DMS 273 treated with DMSO at 0.1 percent for 48 hours (cell line): ENCODE measurements at places on chromosomes 7 and 10.

DNA sequence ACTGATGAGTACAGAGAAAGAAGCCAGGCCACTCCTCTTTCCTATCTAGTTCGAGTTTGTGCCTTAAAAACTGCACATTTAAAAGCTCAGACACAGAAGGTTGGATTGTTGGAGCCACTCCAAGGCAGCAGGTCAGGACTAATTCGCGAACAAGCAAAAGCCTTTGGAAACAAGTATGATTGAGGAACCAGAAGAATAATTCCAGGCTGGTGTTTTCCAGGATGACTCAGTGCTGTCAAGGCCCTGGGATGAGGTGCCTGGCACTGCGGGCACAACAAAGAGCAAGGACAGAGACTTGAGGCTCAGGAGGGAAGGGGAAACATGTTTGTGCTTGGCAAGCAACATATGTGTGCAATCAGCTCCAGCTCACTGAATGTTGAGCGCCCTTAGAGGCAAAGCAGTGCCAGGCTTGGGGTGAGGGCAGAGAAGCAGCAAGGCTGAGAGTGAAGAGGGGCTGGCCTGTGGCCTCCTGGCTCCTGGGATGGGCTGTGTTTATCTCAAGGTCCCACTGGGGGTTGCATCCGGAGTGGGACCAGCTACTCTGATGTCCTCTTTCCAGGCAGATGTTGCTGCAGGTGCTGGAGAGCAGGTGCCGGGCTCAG, 44.1 kb downstream of the VSTM4 start:
- no peak for DNase-seq

DNA sequence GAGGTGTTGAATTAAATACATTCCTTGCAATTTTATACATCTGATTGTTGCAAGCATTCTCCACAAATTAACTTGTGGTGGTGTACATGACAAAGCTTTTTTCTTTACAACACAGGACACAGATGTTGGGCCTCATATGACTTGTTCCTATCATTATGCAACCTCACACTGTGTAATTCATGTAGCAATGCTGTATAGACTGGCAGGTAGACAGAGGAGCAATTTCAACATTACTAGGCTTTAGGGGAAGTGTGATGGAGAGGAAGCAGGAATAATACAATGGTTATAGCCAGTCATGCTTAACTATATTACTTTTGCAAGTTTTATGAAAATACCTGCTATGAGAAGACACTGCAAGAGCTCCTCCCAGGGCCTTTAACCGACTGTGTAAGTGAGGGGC, 832.1 kb downstream of the CNTNAP2 start:
- DNase-seq, result no peak

GRCh38 chr10:48414778-48415177, 108.3 kb downstream of the MAPK8 start:
- DNase-seq, result no peak

GRCh38 chr10:22824984-22825383, 102.9 kb upstream of the ARMC3 start:
- no peak for DNase-seq

GRCh38 chr10:33666686-33667480, 332.4 kb upstream of the NRP1 start:
- DNase-seq, result no peak

- DNase-seq, result no peak
Measured at GRCh38 chr7:70788276-70788675, 343.7 kb upstream of the GALNT17 start.

GRCh38 chr7:141340991-141341390, 210.2 kb upstream of the AGK start:
- no peak for DNase-seq

- no peak for DNase-seq
Measured at GRCh38 chr10:123573236-123574108, 92.7 kb upstream of the GPR26 start.

- DNase-seq, result no peak
Measured at GRCh38 chr7:24570983-24571382, 2.3 kb upstream of the PALS2 start.

GRCh38 chr10:70232155-70232858, 922 bp downstream of the PPA1 start:
- no peak for DNase-seq

- no peak for DNase-seq
Measured at GRCh38 chr10:96904648-96905047, 72.5 kb downstream of the LCOR start.

DNA sequence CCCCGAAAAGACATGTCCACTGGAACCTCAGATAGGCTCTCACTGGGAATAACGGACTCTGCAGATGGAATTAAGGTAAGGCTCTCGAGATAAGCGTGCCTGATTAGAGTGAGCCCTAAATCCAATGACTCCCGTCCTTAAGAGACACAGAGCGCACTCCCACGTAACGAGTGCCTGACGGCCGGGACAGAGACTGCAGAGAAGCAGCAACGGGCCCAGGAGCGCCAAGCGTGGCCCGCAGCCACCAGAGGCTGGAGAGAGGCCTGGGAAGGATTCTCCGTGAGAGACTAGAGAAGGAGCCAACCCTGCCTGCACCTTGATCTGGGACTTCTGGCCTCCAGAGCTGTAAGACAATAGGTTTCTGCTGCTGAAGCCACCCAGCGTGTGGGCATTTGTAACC, 20.0 kb upstream of the TNRC18 start:
- no peak for DNase-seq

DNA sequence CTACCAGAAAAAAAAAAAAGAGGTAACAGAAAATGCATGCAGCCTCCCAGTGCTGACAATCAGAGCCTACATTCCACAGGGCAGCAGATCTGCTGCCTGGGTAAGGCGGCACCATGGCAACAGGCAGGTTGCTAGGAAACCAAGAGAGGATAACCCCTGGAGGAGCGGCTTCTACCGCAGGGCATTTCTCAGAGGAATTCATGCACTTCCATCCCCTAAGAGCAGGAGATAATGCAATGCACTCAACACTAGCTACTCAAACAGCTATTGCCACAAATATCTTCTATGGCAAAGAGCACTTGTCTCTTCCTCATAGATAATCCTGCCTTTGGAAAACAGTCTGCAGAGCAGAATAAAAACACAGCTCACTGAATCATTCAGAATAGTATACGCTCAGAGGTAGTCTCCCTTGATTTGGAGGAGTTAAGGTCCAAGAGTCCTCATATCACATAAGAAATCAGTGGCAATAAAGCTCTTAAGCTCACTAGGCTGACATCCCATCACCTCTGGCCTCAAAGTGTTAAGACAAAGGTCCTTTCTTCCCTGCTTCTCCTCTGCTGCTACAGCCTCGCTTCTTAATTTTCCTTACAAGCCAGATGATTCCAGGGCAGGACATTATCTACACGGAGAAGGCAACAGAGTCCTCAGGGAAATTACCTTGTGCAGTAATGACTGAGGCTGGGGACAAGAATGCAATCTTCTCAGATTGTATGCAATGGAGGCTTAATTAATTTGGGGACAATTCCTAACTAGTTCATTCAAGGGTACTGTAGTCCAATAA, 10.7 kb downstream of the PSAP start:
- peak; percentile 57 for DNase-seq

- DNase-seq, result no peak
Measured at GRCh38 chr10:79152423-79152817, 83.7 kb downstream of the ZMIZ1 start.

GRCh38 chr10:102620138-102620590, 24.1 kb upstream of the TRIM8 start:
- DNase-seq, result no peak

DNA sequence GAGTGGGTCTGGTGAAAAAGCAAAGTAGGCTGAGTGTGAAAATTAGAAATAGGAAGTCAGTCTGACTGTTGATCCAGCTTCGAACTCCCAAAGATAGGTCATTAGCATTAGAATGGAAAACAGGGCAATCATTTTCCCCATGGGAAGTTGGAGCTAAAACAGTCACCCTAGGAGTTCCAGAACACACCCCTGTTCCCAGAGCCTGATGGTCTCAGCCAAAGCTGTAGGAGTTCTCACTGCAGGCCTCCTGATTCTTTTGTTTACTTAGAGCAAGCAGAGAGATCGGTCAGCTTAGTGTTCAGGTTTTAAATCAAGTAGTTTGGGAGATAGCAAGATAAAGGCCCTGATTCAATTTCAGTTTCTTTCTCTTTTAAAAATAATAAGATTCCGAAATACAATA, 28.8 kb upstream of the JCAD start:
- DNase-seq, result no peak

- no peak for DNase-seq
Measured at GRCh38 chr7:134449680-134450079, 9.2 kb downstream of the AKR1B1 start.

GRCh38 chr7:74231232-74231590, 21.4 kb downstream of the LAT2 start:
- DNase-seq, result no peak

DNA sequence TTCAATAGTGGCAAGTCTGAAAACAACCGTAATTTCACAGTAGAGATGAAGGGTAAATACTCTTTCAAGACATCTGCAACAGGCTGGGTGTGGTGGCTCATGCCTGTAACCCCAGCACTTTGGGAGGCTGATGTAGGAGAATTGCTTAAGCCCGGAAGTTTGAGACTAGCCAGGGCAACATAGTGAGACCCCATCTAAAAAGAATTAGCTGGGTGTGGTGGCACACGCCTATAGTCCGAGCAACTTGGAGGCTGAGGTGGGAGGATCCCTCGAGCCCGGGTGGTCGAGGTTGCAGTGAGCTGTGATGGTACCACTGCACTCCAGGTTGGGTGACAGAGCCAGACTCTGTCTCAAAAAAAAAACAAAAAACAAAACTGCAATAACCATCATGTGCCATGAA, 71.8 kb downstream of the PFKFB3 start:
- no peak for DNase-seq

DNA sequence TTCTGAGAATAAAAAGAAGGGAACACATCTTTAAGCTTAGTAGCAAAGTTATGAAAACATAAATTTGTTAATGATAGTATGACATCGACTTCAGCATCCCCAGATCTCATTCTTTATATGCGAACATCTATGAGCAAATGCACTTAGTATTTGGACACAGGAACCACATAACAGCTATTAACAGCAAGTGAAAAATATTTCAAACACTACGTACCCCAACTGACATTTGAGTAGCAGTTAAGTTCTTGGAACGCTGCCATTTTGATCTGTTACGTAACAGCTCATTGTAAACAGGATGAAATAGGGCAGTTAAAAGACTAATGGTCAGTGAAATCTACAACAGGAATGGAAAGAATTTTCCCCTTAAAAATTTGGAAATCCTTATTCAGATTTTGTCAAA, 428.9 kb downstream of the TNS3 start:
- DNase-seq, result peak; percentile 32

DNA sequence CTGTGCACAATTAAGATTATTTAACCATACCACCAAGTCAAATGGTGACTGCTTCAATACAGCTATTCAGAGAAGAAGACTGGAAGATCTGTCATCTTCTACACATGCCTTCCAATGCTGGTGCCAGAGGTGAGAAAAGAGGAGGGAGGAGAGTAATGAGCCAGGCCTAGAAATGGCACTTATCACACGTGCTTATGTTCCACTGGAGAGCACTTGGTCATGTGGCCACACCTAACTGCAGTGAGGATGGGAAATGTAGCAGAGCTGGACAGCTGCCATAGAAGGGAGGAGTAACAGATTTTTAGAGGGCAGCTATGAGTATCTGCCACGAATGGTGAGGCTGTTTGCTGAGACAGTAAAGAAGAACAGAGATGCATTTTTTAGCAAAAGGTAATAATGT, 77.1 kb downstream of the MPLKIP start:
- no peak for DNase-seq

- DNase-seq, result no peak
Measured at GRCh38 chr7:116024826-116025809, 5.4 kb downstream of the TFEC start.

DNA sequence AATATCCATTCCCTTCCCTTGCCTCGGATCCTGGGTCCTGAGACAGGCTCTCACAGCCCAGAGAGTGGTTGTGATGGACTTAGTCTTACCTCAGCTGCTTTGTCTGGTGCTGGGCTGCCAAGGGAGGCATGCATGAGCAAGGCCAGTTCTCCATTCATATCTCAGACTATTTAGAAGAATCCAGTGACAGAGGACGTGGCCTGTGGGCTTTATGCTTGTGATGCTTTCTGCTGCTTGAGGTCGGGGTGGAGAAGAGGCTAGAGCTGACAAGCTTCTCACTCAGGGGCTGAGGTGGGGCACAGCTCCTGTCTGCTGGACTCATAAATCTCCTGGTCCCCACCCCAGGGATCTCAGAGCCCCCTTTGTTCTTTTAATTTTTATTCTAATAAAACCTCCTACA, 66.8 kb downstream of the DNAJC12 start:
- no peak for DNase-seq

DNA sequence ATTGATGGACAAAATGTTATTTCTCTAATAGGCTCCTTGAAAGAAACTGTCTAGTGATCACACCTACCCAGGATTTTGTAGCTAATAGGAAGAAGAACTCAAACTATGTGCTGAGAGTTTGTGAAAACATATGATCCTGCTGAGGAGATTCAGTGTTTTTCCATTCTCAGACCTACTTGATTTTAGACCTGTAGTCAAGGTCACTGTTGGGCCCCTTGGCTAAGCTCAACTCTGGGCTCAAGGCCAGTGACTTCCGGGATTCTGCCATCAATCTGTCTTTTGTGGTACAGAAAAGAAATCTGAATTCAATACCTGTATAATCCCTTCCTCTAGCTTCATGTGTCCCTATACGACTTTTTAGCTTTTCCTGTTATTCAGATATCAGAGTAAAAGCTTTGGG, 79.7 kb upstream of the FERD3L start:
- no peak for DNase-seq

- no peak for DNase-seq
Measured at GRCh38 chr10:75272094-75272493, 36.3 kb upstream of the COMTD1 start.

- no peak for DNase-seq
Measured at GRCh38 chr7:41256186-41256945, 446.5 kb downstream of the INHBA start.
